ENCODE measurements at places on chromosomes 1 and 21.

DNA sequence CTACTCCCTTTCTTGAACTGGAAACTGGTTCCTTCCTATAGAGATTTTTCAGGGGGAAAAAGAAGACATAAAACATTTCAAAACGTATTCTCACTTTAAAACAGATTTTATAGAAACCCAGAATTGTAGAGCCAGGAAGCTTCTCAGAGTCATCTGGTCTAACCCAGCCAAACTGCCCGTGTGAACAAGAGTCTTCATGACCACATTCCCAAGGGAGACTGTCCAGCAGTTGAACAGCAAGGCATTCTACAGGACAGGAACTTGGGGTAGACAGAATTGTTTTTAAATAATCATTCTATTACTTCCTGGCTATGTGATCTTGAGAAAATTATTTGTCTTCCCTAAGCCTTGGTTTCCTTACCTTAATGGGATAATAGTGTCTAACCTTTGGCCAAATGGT lies 163.5 kb upstream of the IVNS1ABP start:
- DNase-seq, result no peak

DNA sequence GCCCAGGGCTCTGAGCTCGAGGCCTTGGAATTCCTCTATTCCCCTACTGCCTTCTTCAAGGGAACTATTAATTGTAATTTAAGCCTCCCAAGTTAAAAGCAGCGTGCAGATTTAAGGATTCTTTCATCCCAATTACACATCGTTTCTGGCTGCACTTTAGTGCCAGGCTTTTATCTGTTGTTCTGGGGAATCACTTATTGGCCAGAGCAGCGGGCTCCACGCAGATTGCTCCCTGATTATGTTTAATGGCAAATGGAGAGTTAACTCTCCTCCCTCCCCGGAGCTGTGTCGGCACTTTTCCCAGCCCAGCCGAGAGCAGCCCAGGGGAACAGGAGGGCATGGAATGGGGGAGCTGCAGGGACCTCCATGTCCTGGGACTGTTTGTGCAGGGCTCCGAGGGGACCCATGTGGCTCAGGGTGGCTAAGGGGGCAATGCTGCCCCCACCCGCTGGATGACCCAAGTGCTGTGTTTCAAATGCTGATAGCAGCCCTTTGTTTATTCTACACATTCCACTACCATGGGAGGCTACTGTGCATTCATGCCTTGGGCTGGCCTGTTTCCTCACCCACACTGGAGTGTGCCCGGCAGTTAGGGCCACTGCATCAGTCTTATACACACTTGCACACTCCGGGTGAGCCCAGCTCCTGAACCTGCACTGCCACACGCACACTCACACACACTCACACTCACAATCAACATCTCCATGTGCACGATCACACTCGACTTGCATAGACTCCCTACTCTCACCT lies 93.3 kb upstream of the POU3F1 start:
- no peak for DNase-seq

DNA sequence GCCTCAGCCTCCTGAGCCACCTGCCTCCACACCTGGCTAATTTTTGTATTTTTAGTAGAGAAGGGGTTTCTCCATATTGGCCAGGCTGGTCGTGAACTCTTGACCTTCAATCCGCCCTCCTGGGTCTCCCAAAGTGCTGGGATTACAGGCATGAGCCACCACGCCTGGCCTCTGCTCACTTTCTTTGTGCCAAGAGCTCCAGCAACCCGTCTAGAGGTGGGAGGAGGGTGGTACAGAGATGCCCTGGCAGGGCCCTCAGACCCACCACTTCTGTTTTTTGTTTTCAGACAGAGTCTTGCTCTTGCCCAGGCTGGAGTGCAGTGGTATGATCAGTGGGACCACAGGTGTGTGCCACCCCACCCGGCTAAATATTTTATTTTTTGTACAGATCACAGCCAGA lies 6.9 kb upstream of the SYNC start:
- DNase-seq, result no peak

DNA sequence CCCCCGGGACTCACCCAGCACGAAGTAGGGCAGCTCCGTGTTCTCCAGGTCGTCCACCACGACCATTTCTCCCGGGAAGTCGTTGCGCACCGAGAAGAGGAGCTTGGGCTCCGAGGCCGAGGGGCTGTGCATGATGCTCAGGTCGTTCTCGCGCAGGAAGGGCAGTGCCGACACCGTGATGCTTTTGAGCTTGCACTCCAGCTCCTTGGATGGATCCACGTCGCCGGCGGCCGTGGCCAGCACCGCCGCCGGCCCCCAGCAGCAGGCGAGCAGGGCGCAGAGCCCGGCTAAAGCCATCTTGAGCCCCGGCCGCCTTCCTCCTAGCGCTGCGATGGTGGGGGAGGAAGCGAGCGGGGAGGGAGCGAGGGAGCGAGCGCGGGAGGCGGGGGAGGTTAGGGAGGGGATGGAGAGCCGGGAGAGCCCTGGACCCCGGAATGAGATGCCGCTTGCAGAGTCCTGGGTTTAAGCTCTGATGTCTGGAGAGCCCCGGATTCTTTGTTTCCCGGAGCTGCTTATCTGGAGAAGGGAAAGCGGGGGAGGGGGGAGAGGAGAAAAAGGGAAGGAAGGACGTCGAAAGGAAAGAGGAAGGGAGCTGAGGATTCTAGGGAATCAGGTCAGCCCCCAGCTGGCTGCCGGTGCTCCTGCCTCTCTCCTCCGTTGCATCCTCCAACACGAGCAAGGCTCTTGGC lies at the start of gene ASTN1:
Gene ASTN1 (minus strand): TSS at position 333 of the 689 bp plus-strand sequence. CDS start 36 bp downstream, at position 297.
- no peak for DNase-seq

- no peak for DNase-seq
Observed at GRCh38 chr1:185017338-185017737, 28.0 kb upstream of the RNF2 start.

GRCh38 chr21:28953247-28953646 lies 39.4 kb downstream of the LTN1 start:
- no peak for DNase-seq

All from stimulated activated CD8-positive, alpha-beta memory T cell treated with anti-CD3 and anti-CD28 coated beads, Interleukin-15, amount 100 ng/mL, for 4 hours (primary cell).